Tongue (tissue), 3 donors: ENCODE measurements at places on chromosomes 1 and 21.

- peak; percentile 58 for DNase-seq
Observed at GRCh38 chr1:202023001-202023433, 12.6 kb downstream of the ELF3 start.

GRCh38 chr1:68384321-68384813 lies 65.4 kb downstream of the RPE65 start:
- DNase-seq = peak; percentile 32

DNA sequence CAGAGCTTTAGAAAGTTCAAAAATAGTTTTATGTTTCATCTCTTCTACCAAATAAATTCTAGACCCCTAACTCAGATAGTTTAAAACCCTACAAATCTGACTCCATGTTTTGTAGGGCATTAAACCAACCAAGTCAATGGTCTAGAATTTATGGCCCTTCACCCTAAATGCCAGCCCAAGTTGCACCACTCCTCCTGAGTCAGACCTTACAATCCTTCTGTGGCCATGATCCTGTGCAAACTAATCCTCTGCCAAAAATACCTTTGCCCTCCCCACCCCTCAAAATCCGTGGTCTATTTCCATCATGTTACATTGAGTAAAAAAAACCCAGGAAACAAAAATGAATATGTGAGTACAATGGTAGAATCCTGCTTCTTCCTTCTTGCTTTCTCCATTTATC lies 179.3 kb downstream of the NR5A2 start:
- no peak for DNase-seq

DNA sequence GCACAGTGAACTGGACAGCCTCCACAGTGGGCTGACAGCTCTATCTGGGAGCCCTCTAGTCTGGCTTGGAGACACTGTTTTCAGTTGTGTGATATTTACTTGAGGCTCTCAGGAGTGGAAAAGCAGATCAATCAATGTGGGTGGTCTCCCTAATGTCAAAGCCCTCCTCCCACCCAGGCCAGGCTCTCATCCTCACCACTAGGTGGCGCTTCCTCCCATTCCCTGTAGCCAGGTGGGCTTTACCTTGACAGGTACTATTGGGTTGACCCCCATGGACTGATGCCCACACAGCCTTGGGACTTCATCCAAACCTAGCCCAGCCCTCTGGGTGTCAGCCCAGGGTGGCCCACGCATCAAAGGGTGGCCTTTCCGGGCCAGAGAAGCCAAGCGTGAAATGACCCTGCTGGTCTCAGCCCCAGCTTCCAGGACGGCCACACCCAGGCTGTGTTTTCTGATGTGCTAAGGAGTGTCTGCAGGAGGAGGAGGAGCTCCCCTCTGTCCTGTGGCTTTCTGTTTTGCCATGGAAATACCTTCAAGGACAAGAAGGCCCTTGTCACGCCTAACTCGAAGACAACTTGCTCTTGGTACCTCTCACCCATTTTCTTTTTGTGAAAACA lies 54.0 kb downstream of the CLIC6 start:
- no peak for DNase-seq

DNA sequence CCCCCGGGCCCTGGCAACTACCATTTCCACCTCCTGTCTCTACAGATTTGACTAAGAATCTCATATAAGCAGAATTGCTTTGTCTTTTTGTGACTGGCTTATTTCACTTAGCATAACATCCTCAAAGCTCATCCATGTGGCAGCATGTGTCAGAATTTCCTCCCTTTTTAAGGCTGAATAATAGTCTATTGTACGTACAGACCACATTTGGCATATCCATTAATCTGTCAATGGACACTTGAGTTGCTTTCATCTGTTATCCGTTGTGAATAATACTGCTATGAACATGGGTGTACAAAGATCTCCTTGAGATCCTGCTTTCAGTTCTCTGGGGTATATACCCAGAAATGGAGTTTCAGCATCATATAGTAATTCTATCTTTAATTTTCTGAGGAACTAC lies 24.0 kb downstream of the SPATA21 start:
- no peak for DNase-seq

DNA sequence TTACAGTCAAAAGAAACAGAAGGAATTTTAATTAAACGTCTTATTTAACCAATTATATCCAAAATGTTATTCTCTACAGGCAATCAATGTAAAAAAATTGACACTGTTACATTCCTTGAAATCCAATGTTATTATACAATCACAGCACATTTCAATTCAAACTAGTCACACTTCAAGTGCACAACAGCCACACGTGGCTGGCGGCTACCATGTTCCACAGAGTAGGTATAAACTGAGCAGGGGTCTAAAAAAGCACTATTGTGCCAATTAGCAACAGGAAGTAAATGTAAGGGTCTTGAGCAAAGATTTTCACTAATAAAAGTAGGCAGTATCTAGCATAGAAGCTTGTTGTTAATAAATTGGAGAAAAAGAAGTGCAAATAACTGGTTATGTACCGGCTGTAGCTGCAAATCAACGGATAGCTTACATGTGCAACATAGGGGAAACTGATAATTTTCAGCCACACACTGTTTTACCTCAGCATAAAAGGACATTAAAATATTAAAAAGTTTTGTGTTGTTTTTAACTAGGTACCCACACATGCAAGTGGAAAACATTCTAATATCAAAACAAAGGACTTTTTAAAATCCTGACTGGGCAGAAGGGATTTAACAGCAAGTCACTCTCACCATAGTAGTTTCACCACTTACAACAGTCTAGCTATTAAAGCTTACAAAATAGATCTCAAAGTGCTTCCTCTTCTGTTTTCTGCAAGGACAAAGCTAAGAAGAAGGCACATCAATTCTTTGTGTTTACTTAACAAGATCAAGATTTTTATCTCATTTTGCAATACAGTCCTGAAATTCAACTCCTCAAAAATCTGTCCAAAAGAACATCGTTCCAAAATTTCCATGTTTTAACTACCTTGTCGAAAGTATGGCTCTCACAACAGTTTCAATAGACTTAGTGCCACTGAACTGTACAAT lies 2.5 kb downstream of the CSDE1 start:
- no peak for DNase-seq

GRCh38 chr1:48692235-48692634 lies 84.5 kb downstream of the BEND5 start:
- no peak for DNase-seq

DNA sequence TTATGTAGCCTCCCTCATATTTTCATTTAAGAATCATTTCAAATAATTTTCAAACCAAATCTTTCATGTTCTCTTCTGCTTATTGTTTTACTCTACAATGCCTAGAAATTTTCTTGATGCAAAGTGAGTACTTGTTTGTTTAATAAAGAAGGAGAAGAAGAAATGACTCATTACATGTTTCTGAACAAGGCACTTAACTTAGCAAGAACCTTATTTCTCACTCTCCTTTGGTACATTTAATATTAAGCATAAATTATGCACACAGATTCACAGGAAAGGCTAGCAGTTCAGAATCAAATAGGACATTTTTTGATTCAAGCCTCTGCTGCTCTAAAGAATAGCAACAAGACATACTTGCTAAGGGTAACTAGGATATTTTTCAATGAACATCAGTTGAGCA lies 9.1 kb downstream of the SCYL3 start:
- DNase-seq = no peak

GRCh38 chr1:156465747-156466365 lies 34.7 kb downstream of the MEF2D start:
- no peak for DNase-seq

- DNase-seq = no peak
Observed at GRCh38 chr1:40435471-40435870, 14.8 kb upstream of the ZFP69B start.

DNA sequence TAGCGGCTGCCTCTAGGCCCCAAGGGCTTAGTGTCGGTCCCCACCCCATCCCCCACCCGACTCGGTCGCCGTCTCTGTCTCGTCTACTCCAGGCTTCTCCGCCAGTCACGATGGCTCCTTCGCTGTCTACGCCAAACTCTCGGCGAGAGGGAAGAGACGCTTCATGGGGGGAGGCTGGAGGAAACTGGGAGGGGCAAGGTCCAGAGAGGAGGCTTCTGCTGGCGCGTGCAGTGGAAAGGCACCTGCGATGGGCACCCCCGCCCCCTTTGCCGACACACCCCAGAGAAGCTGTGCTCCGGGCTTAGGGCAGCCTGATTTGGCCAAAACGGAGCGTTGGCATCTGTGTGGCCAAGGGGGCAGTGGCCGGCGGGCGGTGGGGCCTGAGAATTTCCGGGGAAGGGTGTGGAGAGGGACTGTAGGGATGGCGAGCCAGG lies 1.2 kb upstream of the CSMD2 start:
- DNase-seq = no peak

GRCh38 chr1:28437924-28438699 lies 67.7 kb upstream of the RCC1 start:
- DNase-seq = peak; percentile 88

GRCh38 chr1:185654199-185654951 lies 79.8 kb upstream of the HMCN1 start:
- no peak for DNase-seq

DNA sequence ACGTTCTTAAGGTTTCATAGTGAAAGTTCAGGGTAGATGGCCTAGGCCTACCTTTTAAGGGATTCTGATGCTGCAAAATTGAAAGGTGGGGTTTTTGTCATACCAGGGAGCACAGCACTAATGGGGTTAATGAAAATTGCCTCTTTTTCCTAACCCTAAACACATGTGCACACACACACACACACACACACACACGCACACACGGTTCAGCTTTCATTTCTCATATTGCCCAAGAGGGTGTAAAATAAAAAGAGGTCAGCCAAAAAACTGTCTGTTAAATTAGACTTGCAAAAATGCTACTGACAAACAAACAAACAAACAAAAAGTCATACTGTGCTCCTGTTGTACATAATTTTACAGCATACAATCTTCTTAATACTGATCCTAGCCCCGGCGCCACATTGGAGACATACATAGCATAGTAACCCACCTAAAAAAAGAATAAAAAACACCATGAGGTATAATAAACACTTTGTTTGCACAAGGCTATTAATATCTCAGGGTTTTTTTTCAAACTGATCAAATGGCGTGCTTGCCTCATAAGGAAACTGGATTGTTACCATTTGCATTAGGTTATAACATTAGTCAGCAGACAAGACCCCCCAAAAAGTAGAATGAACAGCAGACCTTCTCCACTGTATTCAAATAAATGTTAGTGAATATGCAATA lies 69.1 kb downstream of the TGFB2 start:
- no peak for DNase-seq

GRCh38 chr1:25718732-25719131 lies 81.3 kb upstream of the SELENON start:
- no peak for DNase-seq

GRCh38 chr1:55150880-55151588 lies 64.1 kb downstream of the USP24 start:
- no peak for DNase-seq

- DNase-seq = no peak
Observed at GRCh38 chr1:193313354-193314140, 127.1 kb upstream of the B3GALT2 start.

- no peak for DNase-seq
Observed at GRCh38 chr1:57421806-57422205, 2.1 kb downstream of the DAB1 start.

- no peak for DNase-seq
Observed at GRCh38 chr1:14940285-14940870, 213.2 kb upstream of the TMEM51 start.

DNA sequence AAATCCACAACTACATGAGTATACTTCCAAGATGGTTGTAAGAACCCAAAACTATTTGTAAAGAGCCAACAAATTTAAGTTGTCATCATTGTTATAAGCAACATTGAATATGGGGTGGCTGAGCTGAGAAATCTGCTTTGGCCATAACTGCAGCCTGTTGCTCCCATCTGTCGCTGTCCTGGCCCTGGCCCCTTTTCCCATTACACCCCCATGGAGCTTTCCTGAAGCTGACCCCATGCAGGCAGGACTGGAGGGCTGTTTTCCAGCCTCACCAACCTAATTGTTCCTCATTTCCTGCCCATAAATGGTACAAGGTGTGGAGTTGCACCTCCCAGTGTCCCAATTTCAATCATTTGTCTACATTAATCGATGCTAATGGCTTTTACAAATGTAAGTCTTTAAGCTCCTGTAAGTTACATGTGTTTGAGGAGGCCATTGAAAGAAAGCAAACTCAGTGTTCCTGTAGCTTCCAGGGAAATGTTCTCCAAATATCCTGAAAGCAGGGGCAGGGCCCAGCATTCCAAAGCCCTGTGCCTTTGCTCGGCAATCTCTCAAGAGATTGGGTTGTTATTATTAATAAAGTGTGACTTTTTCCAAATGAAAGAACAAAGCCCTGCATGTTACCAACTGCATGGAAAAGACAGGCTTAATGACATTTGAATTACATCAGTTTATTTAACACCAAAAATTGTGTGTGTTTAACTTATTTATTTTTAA lies 545.9 kb downstream of the PLPP3 start:
- DNase-seq = no peak

DNA sequence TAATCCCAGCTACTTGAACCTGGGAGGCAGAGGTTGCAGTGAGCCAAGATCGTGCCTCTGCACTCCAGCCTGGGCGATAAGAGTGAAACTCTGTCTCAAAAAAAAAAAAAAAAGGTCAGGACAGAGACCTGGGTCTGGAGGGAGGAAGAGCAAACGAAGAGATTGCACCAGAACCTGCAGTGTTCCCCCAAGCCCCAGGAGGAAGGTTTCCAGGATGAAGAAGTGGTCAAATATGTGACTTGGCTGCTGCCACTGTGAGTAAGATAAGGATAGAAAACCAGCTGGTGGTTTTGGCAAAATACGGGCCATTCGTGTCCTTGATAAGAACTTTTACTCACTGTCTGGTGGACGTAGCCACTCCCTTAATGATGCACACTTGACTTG lies 42.2 kb downstream of the CLDN14 start:
- DNase-seq = no peak

DNA sequence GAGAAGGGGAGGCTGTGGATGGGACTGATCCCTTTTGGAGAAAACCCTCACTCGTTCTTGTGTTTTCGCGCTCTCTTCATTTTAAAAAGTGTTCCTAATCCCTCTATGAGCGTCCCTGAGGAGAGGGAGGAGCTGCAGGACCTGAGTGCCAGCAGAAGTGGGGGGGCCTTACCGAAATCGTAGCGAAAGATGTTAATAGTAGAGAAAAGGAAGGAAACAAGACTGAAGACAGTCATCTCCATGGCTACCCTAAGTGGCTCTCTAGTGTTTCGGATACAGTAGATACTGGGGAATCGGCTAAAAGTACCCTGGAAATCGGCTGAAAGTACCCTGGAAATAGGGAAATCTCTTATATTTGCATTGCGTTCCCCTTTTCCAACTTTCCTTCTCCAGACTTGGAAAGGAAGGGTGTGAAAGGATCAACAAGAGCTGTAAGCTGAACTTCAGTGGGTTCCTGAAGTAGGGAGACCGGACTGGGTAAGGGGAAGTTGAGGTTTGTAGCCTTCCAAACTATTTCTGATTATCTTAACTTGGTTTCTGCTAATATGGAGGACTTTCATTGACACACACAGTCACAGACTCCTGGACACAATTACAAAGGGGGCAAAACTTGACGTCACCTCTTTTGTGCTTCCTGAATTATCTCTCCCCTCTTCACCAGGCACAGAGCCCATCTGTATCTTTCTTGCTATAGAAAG lies 486 bp upstream of the DSTYK start:
- no peak for DNase-seq

- DNase-seq = no peak
Observed at GRCh38 chr1:17724150-17724549, 31.0 kb upstream of the ACTL8 start.
